ENCODE measurements at places on chromosomes 4 and X. TPM values are rescaled to one million over a fixed set of nuclear protein-coding genes. Genes with fewer than 3 reads are reported as not detected.

DNA sequence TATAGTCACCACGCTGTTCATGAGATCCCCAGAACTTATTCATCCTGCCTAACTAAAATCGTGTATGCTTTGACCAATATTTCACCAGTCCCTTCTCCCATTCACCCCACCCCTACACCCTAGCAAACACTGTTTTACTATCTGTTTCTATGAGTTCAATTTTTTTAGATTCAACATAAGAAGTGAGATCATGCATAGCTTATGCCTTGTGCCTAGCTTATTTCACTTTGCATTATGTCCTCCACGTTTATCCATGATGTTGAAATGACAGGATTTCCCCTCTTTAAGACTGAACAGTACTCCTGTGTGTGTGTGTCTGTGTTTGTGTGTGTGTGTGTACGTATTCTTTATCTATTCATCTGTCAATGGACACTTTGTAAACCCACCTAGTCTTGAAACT, 16.8 kb downstream of the ANXA5 start:
- no peaks in the 10 kb centered on the region for H3K4me1 ChIP-seq
- H3K27me3 ChIP-seq = no peaks in the 10 kb centered on the region
- no peak for DNase-seq
- H3K4me3 ChIP-seq = no peak overlapping the region
- H3K27ac ChIP-seq = no peak overlapping the region

- H3K4me3 ChIP-seq = no peak overlapping the region
- H3K4me1 ChIP-seq = no peaks in the 10 kb centered on the region
- H3K27me3 ChIP-seq = no peaks in the 10 kb centered on the region
- no peak overlapping the region for H3K27ac ChIP-seq
- H3K36me3 ChIP-seq = no peaks in the 10 kb centered on the region
- no peak for DNase-seq
Measured at GRCh38 chr4:158302076-158302866, 92.0 kb downstream of the TMEM144 start.

DNA sequence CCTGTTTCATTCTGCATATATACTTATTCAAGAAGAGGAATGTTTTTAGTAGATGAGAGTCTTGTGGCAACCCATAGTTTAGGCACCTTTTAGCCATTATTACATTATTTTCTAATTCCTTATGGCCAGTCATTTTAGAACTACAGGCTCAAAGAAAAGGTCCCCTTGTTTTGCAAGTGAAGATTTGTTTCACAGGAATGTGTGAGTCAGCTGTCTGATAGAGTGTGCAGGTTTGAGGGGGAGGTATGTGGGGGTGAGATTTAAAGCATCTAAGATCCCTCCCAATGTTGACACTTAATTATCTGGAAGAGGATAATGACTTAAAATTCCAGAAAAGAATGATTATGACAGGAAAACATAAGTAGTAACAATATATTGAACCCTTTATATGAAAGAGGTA, 495.6 kb downstream of the KCNIP4 start:
- no peak for DNase-seq
- H3K4me3 ChIP-seq = no peak overlapping the region
- H3K4me1 ChIP-seq = no peaks in the 10 kb centered on the region
- H3K36me3 ChIP-seq = no peaks in the 10 kb centered on the region
- no peaks in the 10 kb centered on the region for H3K27me3 ChIP-seq

DNA sequence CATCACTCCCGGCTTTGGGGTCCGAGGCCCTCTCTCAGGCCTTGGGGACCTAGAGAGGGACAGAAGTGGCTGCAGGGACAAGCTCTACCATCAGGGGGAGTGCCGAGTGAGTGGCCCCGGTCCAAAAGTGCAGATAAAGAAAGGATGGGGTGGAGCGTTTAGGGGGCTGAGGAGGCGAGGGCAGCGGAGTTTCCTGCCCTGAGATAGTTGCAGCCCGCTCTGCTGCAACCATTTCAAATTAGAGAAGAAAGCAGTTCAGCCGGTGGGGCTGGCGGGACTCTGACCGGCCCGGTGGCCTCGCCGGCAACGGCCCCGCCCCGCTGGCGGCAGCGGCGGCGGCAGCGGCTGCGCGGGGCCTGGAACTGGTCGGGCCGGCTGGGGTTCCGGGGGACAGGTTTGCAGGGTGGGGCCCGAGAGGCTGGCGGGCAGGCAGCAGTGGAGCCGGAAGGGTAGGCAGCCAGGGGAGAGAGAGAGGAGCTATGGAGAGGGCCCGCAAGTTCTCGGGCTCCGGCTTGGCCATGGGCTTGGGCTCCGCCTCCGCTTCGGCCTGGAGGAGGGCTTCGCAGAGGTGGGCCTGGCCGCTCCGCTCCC, 7.6 kb downstream of the DLG3 start:
- peak overlapping the region; percentile 65 for H3K27ac ChIP-seq
- no peaks in the 10 kb centered on the region for H3K36me3 ChIP-seq
- DNase-seq = peak; percentile 50
- no peak overlapping the region for H3K4me3 ChIP-seq
- peaks cover 21% of the 10 kb centered on the region for H3K4me1 ChIP-seq

DNA sequence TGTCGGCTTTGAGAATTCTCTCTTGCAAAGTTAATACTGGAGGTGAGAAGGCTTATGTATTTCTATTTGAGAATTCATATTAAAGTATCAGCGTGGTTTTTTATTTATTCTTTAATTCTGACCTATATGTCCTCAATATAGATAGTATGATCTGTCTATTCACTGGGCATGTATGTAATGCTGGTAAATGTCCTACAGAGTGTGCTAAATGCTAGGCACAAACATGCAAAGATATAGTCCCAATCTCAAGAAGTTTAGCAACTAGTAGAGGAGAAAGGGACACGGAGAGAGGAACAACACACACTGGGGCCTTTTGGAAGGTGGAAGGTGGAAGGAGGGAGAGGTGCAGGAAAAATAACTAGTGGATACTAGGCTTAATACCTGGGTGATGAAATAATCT, 11.0 kb upstream of the BMPR1B start:
- no peak for DNase-seq
- no peak overlapping the region for H3K4me3 ChIP-seq
- H3K36me3 ChIP-seq = no peaks in the 10 kb centered on the region
- H3K27me3 ChIP-seq = no peaks in the 10 kb centered on the region
- H3K27ac ChIP-seq = no peak overlapping the region
- no peaks in the 10 kb centered on the region for H3K4me1 ChIP-seq

DNA sequence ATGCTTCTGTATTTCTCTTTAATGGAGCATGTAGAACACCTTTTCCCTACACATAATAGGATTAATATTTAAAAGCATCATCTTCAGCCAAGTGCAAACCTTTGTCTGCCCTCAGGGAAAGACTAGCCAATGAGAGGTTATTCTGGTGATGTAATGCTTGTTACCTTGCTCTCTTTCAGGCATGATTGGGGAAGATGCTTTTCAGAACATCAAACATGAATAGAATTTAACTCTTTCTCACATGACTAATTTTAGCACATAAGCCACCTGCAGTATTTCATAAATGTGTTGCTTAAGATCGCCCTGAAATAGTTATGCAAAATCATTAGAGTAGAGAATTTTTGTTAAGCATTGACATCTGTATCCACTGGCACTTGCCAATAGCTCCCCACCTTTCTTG, 10.7 kb upstream of the EPGN start:
- H3K4me1 ChIP-seq = no peaks in the 10 kb centered on the region
- H3K36me3 ChIP-seq = no peaks in the 10 kb centered on the region
- no peak overlapping the region for H3K27ac ChIP-seq
- DNase-seq = no peak
- no peaks in the 10 kb centered on the region for H3K27me3 ChIP-seq

- DNase-seq = no peak
- no peaks in the 10 kb centered on the region for H3K4me1 ChIP-seq
- no peaks in the 10 kb centered on the region for H3K36me3 ChIP-seq
- H3K27me3 ChIP-seq = no peaks in the 10 kb centered on the region
- H3K4me3 ChIP-seq = no peak overlapping the region
Measured at GRCh38 chr4:72522440-72522839, 46.6 kb downstream of the ADAMTS3 start.

SATL1 gene
- not detected for total RNA-seq
